ENCODE measurements at places on chromosomes 1 and 21.
A peak's percentile ranks its signal among the peaks of the same experiment; 100 is the strongest.

DNA sequence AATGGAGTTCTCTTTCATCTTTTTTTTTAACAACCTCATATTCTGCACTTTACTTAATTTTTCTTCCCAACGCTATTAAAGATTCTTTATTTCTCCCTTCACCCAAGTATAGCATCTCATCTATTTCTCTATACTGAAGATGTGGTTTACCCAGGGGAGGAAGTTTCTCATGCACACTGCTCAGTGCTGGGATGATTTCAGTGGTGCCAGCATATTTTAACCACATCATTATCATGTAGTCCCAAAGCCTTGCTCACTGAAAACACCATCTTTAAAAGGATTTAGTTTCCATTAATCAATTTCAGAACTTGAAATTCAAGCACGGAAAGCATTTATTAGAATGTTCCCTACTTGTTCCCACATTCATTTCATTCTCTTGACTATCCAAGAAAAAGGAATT is 725.7 kb downstream of the USP25 start:
- DNase-seq, result no peak

DNA sequence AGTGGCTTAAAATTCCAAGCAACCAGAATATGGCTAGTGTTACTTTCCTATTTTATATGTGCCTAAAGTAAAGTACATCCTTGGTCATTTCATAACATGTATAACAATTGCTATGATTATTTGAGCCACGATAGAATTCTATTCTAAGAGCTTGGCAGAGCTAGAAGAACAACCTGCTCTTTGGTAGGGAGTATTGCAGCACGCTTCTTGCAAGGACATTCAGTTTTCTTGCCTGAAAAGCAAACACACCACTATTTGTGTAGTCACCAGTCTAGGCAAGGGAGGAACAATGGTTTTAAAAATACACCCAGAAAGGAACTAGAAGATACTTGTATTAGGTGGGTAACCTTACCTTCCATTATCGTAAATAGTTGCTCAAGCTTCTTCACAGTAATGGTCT is 51.5 kb downstream of the CNST start:
- DNase-seq, result no peak

GRCh38 chr1:75539230-75540116 is 71.4 kb downstream of the SLC44A5 start:
- DNase-seq, result peak; percentile 87

DNA sequence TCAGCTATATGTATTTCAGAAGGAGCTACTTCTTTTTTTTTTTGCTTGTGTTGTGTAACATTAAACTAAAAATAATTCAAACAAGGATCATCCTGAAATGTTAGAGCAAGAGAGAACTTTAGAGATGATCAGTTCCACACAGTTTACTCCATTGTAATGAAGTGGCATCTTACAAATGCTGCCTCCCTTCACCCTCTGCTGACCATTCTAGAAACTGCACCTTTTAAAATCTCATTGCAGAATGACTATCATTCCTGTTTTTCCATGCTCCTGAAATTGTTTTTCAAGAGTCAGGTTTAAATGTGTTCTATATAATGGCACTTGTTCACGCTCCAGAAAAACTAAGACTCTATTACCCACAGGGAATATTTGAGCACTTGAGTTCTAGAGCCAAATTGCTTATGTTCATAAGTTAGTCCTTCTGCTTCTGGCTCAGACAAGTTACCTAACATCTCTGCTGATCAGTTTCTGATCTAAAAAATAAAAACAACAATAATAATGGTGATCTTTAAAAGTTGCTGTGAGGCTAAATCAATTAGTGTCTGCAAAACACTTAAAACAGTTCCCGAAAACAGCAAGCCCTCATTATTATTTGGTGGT is 21.5 kb upstream of the SLC44A5 start:
- DNase-seq, result peak; percentile 62

GRCh38 chr1:111542187-111542586 is 38.8 kb upstream of the ADORA3 start:
- DNase-seq, result no peak

DNA sequence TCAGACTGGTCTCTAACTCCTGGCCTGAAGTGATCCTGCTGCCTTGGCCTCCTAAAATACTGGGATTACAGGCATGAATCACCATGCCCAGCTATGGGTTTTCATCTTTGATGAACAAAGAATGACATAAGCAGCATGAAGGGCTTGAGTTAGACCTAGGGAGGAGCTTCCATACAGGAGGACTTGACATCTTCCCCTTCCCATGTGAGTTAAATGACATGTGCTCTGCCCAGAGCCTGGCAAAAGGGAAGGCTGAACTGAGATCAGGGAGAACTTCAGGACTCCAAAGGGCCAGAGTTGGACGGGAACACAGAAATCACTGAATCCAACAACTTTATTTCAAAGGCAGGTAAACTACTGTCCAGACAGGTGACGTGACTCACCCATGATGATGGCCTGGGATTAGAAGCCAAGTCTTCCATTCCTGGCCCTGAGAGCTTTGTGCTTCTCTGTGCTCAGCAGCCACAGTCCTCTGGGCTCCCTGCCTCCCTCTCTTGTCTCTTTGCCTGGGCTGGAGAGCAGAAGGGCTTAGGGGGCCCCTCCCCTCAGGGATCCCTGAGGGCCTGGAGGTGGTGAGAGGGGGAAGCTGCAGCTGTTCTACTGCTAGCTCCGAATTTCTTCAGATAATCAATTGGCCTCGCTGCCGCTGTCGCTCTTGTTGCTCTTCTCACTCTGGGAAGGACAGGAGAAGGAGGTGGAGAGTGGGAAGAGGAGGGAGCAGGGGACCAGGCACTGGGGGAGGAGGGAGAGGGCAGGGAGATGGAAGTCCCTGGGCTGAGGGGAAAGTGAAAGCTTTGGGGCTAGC is 7.6 kb downstream of the NHLH1 start:
- DNase-seq, result no peak

GRCh38 chr21:46142582-46143473 is 12.6 kb downstream of the FTCD start:
- no peak for DNase-seq

- no peak for DNase-seq
Measured at GRCh38 chr1:108152782-108153222, 47.3 kb downstream of the SLC25A24 start.

DNA sequence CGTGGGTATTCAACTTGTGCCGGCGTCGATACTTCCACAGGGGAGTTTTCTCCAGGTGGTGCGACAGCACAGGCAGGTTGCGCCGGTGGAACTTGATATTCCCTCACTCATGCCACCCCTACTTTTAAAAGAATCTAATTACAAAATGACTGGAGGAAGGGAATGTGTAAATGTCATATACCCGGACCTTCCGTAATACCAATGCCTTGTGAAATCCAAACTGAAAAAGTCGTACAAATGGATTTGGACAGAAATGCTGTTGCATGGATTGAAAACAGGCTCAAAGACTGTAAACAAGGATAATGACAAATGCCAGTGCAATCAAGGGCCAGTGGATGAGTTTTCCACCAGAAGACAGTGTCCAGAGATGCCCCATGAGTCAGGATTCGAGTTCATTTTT is 235.3 kb upstream of the USP25 start:
- DNase-seq, result no peak
